ENCODE measurements at places on chromosomes 5 and 9. TPM values are rescaled to one million over a fixed set of nuclear protein-coding genes. Genes with fewer than 3 reads are reported as not detected.

Gene LMNB1
- total RNA-seq, result 209 TPM

Gene TPM2
- total RNA-seq, result 4.3 TPM

Gene STOM
- total RNA-seq, result 34.7 TPM

Gene IL9
- 47.9 TPM for total RNA-seq

Gene INSYN2B
- not detected for total RNA-seq

Gene SLC46A2
- total RNA-seq, result not detected

Gene GPR150
- 0.37 TPM for total RNA-seq

Gene SLC45A2
- total RNA-seq, result not detected

Gene FOXB2
- total RNA-seq, result not detected

Gene TEX48
- total RNA-seq, result 0.69 TPM

Gene FAM221B
- not detected for total RNA-seq

Gene F12
- 4.9 TPM for total RNA-seq

Gene ZFR
- total RNA-seq, result 81.4 TPM

Gene SREK1IP1
- total RNA-seq, result 27.8 TPM

Gene RPL7A
- total RNA-seq, result 3,179 TPM

Gene ADAMTS2
- not detected for total RNA-seq

Gene SLC31A1
- 18.2 TPM for total RNA-seq

Gene PCDHB5
- not detected for total RNA-seq

Gene ST8SIA4
- total RNA-seq, result 31.7 TPM

Gene EPB41L4A
- 0.28 TPM for total RNA-seq

Gene ZNF169
- 6.4 TPM for total RNA-seq

Gene IFNA2
- not detected for total RNA-seq

Gene GALNT10
- 29.9 TPM for total RNA-seq

Gene PNPLA7
- total RNA-seq, result 3.1 TPM

Gene DAB2IP
- 0.02 TPM for total RNA-seq

Gene C9
- total RNA-seq, result not detected

Gene FCN2
- not detected for total RNA-seq

Gene CDH9
- total RNA-seq, result not detected

Gene NOXA1
- 0.97 TPM for total RNA-seq

Gene PALM2AKAP2
- total RNA-seq, result 1.0 TPM

Gene PAPPA
- not detected for total RNA-seq

Gene IFNA21
- not detected for total RNA-seq

Gene LHX2
- not detected for total RNA-seq

Gene RFX3
- total RNA-seq, result 12.5 TPM

Gene B4GALT1
- total RNA-seq, result 44.5 TPM

Gene IL5
- total RNA-seq, result 1.6 TPM

Gene ZNF483
- 2.5 TPM for total RNA-seq

Gene SHISAL2B
- not detected for total RNA-seq

Gene GARIN3
- 0.82 TPM for total RNA-seq

Gene PCDHB14
- total RNA-seq, result not detected

Gene RORB
- not detected for total RNA-seq

Gene TMEM232
- total RNA-seq, result 0.30 TPM

Gene PRUNE2
- total RNA-seq, result 0.57 TPM

Gene EDIL3
- not detected for total RNA-seq

Gene GPX8
- total RNA-seq, result not detected

Gene ANP32B
- total RNA-seq, result 440 TPM

Gene FBXO38
- 65.4 TPM for total RNA-seq

Gene FAM169A
- 9.1 TPM for total RNA-seq

Gene CCDC152
- total RNA-seq, result 12.2 TPM

Gene RUFY1
- 29.6 TPM for total RNA-seq

Gene APBA1
- 0.16 TPM for total RNA-seq

All from activated CD4-positive, alpha-beta T cell treated with anti-CD3 and anti-CD28 coated beads for 36 hours (primary cell).